NB4 (cell line): ENCODE measurements at places on chromosomes 3 and 15.

DNA sequence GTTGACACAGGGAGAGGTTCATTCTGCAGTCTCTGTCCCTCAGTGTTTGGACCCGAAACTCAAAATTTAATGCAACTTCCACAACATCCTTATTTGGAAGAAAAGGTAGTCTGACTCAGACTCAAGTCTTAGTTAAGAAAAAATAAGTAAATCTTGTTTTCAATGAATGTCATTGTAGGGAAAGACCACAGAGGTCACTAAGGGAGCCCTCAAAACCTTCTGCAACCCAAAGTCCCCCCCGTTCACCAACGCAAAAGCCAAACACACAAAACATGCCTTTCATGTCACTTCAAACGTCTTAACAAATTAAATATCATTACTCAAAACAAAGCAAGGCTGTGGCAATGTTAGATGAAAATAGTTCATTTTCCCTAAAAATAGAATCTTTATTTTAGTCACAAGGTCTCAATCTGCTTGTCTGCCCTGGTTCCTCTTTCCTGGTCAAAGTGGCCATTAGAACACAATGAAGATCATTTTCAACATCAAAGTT, 20.9 kb upstream of the SSUH2 start:
- DNase-seq = no peak

DNA sequence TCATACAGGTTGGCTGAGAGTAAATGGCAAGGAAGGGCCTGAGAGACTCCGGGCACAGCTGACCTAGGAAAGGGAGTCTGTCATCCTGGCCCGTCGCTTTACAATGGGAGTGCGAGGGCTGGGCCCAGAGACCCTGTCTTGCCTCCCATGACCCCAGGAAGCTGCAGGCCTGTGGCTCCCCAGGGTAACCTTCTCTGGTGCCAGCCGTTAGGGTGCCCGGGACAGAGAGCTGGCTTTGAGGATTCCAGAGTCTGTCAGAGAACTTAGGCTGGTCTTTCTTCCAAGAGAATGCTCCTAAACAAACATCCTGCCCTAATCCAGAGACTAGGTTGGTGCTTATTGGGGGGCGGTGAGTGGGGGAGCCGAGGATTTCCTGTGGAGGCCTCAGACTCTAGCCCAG, 18.5 kb downstream of the ZNF710 start:
- DNase-seq = no peak

DNA sequence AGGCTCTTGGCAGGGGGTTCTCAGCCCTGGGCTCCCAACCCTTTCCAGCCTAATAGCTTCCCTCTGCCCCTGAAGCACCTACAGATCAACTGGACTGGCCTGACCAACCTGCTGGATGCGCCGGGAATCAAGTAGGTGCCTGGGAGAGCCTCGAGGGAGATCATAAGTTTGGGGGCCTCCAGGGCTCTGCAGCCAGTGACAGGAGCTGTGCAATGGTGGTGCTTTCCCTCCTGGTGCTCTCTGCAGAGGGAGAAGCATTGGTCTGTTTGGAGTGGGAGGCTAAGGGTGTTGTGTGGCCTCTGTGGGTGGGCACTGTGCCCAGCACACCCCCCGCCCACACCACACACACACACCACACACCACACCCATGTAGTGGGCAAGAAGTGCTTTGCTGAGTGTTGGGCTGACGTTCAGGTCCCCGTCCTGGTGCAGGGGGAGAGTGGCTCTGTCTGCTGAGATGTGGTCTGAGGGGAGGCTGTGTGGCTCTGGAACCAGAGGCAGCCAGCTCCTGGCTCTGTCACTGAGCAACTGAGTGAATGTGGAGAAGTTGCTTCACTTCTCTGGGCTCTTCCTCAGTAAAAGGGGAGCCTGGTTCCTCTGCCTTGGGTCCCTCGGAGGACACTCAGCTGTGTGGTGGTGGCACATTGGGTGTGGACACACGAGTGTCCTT, 26.3 kb downstream of the ESYT3 start:
- DNase-seq = no peak

DNA sequence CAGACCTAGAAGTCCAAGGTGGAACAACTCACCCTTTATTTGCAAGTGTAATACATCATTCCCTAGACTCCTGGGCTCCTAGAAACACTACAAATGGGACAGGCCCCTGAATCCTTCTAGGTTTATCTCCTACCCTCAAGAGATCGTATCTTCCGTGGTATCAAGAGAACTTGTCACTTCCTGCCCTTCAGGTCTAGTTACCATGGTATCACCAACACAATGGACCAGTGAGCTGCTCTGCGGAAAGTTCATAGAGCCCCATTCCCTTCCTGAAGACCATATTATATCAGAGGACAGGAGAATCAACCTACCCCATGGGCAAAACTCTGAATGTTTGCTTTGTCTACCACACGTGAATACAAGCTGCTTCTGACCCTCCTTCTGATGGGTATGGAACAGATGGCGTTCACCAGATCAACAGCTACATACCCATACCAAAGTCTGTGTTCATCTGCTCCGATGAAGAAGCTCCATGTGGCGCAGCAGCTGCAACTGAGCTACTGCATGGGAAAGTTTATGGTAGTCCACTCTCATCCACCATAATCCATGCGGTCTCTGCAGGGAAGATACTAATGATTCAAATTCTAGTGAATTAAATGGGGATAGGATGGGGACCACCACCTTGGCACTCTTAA, 84.6 kb upstream of the KLF13 start:
- no peak for DNase-seq

GRCh38 chr15:88465633-88466224, 1.5 kb downstream of the MRPL46 start:
- DNase-seq = peak; percentile 81

GRCh38 chr15:56552659-56553058, 87.7 kb upstream of the MNS1 start:
- no peak for DNase-seq

GRCh38 chr3:37170513-37170912, 3.9 kb downstream of the LRRFIP2 start:
- no peak for DNase-seq

DNA sequence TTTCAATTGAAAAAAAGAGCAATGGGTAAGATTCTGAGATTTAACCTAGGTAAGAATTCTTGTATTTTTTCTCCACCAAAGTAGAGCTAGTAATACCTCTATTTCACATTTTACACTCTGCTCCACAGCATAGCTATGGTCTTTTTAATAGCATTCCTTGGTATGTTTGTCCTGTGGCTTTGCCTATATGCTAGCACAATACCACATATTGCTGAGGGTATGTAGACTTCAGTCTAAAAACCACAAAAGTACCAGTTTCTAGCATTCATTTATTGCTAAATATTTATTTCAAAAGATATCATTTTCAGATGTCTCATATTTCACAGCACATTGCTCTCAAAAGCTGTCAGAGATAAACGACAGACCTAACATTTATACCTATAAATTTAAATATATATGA, 18.2 kb upstream of the EOGT start:
- no peak for DNase-seq

GRCh38 chr3:37136067-37136466, 38.3 kb downstream of the LRRFIP2 start:
- DNase-seq = peak; percentile 16

GRCh38 chr3:153210660-153211059, 48.6 kb downstream of the RAP2B start:
- peak; percentile 91 for DNase-seq

- peak; percentile 74 for DNase-seq
Observed at GRCh38 chr15:66703540-66703941, 1.5 kb downstream of the SMAD6 start.

GRCh38 chr3:171614318-171614921, 154.2 kb upstream of the TNIK start:
- DNase-seq = peak; percentile 6
